ENCODE measurements at places on chromosomes 4 and X.

DNA sequence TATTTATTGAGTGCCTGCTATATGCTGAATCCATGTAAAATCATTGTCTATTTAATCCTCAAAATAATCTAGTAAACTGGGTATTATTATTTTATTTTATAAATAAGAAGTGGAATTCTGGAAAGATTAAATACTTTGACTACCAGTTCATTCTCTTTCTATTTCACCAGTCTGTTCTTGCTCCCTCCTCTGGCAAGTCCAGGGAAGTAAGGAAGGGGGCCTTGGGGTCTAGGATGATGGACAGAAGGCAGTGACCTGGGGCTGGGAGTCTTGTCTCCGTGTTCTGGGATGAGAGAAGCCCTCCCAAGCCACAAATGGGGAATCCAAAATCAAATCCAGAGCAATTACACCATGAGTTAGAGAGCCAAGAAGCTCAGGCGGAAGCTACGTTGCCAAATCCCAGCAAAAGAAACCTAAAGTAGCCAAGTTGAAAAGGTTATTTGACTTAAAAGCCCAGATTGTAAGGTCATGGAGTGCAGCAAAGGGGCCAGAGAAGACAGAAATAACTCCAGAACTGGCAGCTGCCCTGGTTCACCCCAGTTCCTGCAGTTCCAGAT lies 28.3 kb upstream of the PARM1 start:
- DNase-seq = no peak

DNA sequence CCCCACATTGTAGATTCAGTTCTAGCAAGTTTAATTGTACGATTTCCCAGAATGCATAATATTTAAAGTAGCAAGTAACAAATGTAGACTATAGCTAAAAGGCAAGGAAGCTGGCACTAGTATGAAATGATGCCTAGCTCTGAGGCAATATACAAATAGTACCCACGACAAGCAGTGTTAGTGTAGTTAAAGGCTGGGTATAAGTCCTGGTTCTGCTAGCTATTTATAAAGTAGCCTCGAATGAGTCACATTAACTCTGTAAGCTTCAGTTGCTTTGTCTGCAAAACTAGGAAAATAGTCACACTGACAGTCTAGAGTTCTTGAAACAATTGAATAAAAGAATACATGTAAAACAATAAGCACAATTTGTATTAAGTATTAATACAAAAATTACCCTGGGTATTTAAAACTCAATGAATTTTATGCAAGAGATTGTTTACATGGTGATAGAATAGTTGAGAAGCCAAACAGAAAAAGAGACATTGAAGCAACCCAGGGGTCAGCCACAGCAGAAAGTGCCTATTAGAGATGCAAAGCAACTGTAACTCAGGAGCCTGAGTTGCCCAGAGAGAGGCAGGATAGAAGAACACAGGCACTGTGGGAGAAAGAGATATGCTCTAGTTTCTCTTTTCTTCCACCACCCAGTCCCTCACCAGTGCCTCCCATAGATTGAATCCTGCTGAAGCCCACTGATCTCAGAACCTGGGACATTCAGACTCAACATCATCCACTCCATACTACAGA lies 949.0 kb downstream of the C4orf33 start:
- no peak for DNase-seq

- DNase-seq = peak; percentile 29
Measured at GRCh38 chrX:7119950-7120877, 27.3 kb upstream of the STS start.

DNA sequence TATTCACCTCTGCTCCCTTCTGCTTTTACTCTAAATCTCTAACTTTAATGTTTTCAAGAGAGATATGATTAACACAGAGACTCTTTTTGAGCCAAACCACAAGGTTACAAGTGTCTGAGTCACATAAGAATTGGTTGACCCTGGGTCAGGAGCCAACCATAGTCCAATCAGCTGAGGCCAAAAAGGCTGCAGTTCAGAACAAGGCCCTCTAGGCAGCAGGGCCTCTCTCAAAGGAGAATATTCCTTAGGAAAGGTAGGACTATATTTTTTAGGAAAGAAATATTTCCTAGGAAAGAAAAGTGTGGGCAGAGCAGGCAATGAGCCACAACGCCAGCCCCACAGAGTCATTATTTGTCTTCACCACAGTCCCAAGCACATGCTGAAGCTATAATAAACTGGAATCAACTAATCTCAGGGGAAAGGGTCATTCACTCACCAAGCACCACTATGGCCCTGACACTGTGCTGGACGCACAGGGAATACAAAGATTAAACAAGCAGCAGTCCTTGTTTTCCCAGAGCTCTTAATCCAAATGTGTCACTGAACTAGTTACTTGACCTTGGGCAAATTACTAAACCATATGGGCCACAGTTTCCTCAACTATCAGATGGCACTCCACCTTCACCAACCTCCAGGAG lies 2.2 kb downstream of the ATP8A1 start:
- no peak for DNase-seq

- peak; percentile 8 for DNase-seq
Measured at GRCh38 chr4:10157478-10158332, 41.1 kb upstream of the WDR1 start.

DNA sequence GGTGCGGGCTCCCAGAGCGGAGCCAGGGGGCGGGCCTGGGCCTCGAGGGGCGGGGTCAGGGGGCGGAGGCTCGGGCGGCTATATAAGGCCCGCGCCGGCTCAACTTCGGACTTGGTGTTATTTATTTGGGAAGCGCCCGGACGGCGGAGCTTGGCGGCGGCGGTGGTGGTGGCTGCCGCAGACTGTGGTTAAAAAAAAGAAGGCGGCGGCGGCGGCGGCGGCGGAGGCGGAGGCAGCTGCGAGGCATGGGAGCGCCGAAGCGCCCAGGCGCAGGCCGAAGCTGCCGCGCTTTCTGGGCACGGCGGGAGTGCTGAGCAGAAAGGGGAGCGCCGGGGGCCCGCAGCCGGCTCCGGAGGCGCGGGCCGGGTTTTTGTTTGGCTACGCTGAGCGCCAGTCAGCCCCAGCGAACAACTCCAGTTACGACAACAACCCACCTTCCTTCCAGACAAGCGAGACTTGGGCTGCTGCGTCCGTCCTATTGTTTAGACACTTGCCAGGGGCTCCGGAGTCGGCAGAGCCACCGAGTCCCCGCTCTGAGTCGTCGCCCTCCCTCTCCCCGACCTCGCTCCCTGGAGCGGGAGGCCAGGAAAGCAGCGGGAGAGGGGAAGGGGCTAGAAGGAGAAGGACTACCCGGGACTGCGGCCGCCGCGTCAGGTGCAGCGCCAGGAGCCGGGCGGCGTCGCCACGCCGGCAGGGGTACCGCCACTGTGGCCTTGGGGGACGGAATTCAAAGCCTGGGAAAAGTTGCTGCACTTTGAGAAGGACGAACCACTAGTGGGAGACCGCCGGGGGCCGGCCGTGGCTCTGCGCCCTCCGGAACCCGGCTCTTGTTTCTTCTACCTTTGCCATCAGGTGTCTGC lies at the start of gene SLIT2:
Gene SLIT2, plus strand, starts transcription at position 110 of the 860 bp plus-strand sequence. CDS start 1,911 bp downstream, outside the sequence.
- no peak for DNase-seq

DNA sequence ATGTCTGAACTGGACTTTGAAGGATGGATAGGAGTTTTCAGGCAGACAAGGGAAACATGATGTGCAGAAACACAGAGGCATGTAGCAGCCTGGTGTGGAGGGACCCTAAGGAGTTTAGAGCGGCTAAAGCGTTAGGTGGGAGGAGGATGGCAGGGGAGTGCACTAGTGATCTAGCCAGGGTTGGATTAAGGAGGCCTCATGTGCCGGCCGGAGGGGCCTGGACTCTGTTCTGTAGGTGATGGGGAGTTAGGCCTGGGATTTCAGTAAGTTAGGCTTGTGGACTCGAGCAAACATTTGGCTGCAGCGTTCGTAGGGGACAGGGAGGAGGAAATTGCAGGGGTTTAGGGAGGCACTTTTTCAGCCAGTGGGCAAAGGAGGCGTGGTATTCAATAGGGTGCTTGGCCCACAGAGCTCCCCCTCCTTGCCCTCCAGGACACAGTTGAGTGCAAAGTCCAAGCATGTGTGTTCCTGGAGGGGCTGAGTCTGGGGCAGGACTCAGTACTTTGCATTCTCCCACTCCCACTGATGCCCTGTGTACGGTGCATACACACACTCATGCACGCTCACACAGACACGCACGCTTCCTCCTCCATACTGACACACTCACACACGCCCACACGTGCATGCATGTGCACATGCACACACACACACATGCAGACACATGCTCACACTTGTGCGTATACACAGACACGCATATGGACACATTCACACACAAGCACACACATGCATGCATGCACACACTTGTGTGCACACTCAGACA lies 18.6 kb downstream of the PSAPL1 start:
- no peak for DNase-seq

DNA sequence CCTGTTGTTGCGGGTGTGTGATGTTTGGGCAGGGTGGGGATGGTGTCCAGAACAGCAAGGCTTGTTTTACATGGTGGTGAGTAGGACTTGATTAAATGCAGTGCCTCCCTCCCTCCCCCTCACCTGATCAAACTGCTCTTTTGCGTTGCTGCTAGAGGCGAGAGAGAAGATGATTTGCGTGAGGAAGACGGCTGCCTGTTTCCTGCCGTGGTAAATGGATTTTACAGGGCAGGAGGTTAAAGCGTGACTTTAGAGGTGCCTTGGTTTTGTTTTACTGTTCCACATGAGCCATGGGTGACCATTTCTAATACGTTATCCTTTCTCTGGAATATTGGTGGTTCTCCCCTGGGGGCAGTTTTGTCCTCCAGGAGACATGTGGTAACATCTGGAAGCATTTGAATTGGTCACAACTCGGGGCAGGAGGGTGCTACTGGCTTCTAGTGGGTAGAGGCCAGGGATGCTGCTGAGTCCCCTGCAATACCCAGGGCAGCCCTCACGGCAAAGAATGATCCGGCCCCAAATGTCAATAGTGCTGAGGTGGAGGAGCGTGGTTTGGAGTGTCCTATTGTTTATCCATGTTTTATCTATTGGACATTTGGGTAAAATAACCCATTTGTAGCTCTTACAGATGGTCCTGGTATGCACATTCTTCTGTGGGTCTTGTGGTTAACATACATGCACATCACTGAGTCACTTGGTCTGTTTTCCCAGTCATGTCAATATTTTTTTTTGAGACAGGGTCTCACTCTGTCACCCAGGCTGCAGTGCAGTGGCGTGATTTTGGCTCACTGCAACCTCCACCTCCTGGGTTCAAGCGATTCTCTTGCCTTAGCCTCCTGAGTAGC lies 73.7 kb downstream of the SHROOM2 start:
- DNase-seq = no peak

GRCh38 chrX:138748480-138748879 lies 37.0 kb upstream of the FGF13 start:
- DNase-seq = no peak

DNA sequence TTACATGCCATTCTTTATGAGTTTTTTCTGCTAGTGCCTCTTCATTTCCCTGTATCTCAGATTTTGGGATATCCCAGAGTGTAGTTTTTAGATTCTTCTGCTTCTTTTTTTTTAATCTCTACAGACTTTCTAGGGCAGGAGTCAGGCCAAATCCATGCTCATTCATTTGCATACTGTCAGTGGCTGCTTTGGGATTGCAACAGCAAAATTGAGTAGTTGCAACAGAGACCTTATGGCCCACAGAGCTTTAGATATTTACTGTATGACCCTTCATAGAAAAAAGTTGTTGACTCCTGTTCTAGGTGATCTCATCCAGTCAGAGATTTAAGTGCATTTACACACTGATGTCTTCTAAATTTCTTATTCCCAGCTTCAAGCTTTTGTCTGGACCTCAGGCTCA lies 35.3 kb downstream of the ARFIP1 start:
- no peak for DNase-seq

DNA sequence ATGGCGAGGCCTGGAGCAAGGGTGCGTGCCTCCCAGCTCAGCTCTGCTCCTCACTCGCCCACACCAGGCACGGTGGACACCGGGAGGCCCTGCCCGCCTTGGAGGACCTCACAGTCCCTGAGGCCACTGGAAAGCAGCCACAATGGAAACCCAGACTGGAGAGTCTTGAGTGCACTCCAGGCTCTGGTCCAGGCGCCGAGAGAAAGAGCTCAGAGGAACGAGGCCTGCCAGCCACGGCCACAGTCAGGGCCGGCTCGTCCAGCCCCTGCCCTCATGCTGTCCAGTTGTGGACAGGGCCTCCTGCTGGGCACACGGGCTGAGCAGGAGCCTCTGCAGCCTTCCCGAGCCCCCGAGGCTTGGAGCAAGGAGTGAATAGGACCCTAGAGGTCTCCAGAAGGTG lies 53.3 kb upstream of the GRPEL1 start:
- DNase-seq = no peak

All from brain pericyte (primary cell).